IPS-NIHi11 (cell line): ENCODE measurements at places on chromosomes 1 and 21.

- peak; percentile 32 for DNase-seq
These were observed 240.2 kb downstream of the USH2A start for GRCh38 chr1:216183007-216183406.

DNA sequence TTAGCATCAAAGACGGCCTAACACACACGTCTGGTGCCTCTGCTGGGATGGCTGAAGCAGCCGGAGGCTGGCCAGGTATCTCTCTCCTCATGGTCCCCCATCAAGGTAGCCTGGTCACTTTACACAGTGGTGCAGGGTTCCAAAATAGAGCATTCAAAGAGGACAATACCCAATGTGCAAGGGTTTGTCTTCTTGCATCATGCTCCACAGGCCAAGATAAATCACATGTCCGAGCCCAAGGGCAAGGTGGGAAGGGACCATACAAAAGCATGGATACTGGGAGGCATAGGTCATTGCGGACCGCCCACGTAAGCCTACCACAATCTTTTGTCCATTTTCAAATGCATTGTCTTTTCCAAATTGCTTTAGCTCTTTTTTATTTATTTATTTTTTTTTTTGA, 23.8 kb upstream of the TINAGL1 start:
- no peak for DNase-seq

GRCh38 chr1:27773826-27774445, 917 bp downstream of the STX12 start:
- no peak for DNase-seq

GRCh38 chr1:111704776-111705175, 34.4 kb downstream of the INKA2 start:
- no peak for DNase-seq

DNA sequence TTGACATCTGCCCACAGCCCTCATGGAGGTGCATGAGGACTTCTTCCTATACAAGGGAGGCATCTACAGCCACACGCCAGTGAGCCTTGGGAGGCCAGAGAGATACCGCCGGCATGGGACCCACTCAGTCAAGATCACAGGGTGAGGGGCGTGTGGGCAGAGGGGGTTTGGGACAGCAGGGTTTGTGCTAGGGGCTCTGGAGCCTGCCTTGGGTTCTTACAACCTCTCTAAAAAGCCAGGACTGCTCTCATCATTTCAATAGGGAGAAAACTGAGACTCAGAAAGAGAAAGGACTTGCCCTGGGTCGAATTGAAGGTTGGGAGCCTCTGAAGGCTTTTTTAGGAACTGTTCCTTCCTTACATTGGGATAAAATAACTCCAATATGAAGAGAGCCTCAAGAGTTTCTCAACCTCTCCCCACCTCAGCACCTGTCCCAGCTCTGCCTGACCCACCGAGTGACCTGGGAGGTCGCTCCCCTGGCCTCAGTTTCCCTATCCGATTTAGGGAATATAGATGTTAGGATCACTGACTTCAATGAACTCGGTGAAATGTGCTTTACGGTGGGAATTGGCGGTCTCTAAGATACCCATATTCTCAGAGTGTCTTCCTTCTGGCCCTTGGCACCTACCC, 9.5 kb downstream of the TINAGL1 start:
- DNase-seq: no peak

GRCh38 chr1:70048336-70049094, 156.9 kb downstream of the LRRC40 start:
- DNase-seq: no peak

GRCh38 chr1:115040501-115040900, 10.9 kb downstream of the TSHB start:
- DNase-seq: no peak

DNA sequence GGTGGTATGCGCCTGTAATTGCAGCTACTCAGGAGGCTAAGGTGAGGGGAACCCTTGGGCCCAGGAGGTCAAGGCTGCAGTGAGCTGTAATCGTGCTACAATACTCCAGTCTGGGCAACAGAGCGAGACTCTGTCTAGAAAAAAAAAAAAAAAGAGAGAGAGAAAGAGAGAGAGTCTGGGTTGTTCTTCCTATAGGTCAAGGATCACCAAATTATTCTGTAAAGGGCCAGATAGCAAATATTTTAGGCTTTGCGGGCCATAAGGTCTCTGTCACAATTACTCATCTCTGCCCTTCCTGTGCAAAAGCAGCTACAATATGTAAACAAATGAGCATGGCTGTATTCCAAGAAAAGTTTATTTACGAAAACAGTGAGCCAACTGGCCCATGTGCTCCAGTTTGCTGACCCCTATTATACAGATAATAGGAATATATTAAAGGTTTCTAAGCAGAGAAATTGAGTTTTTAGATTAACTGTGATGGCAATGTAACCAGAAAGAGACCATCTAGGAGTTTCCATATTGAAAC, 2.1 kb downstream of the SASS6 start:
- DNase-seq: no peak

DNA sequence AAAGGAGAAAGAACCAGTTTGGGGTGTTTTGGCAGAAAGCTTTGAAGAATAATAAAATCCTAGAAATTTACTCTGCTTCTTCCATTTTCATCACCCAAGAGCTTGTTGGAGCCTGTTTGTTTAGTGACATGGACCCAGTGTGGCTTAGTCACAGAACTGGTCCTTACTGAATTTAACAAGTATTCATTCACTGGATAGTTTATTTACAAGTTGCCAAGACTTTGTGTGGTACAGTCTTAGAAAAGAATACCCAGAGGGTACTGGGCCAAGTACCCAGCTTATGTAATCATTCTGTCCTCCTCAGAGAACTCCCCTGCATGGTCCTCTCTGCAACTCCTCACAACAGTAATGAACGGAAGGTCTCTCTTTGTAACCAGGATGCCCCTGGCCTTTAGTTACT, 16.4 kb downstream of the RAB4A start:
- DNase-seq: no peak
